ENCODE measurements at places on chromosomes 6 and 20.

- no peak for DNase-seq
Measured at GRCh38 chr20:24450624-24451376, 18.6 kb upstream of the SYNDIG1 start.

DNA sequence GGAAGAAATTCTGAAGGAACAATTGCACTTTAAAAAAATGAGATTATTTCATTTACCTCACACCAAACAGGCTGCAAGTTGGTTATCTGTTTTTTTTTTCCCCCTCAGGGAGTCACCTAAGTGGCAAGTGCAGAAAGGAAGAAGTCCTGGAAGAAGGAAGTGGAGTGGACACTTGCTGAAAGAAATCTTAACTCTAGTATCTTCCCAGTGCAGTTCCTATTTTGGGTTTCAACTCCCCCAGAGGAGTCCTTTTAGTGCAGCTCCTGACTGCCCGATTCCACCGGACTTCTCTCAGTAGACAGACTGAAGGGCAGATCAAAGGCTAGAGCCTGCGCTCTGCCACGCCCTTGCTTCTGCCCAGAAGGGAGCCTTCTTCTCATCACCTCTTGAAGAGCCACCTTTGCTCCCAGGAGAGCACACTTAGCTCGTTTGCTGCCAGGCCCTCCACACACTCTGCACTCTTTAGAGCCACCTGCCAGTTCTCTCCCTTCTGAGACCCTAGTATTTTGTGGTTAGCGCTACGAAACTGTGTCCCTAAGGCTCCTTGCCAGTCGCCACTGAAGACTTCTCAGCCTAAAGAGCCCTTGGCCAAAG is 4.9 kb downstream of the MTCL3 start:
- no peak for DNase-seq

- DNase-seq = no peak
Measured at GRCh38 chr6:157221817-157222175, 101.5 kb downstream of the TMEM242 start.

- DNase-seq = no peak
Measured at GRCh38 chr6:169996378-169997051, 245.1 kb downstream of the ERMARD start.

- DNase-seq = no peak
Measured at GRCh38 chr6:112193535-112194051, 60.8 kb downstream of the LAMA4 start.

DNA sequence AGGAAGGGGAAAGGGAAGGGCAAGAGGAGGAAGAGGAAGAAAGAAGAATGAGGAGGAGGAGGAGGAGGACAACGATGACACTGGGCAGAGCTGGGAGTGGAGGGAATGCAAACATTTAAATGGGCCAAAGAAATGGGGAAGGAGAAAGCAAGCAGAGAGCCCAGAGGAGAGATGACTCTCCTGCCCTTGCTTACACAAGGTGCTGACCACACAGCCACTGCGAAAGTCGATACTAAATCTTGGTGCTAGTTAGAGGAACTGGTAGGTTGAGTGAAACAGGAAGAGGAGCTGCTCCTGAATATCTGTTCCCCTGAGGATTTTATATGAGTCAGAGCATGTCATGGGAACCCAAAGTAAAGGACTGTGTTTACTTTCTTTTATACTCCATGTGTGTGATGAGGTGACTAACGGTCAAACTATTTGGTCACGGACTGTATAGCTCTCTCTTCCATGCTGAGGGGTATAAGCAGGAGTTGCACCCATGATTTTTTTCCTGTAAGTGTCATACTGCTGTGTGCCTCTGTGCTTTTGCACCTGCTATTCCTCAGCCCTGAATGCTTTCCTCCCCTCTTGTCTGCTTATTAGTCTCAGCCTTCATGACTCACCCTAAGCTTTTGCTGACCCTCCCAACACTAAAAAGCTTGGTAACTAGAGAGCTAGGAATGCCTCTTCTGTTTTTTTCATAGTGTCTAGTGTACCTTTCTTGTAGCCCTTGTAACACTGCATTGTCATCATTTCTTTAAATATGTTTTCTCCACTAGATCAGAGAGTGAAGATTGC is 9.5 kb upstream of the PAQR8 start:
- DNase-seq = peak; percentile 99

- no peak for DNase-seq
Measured at GRCh38 chr20:47493963-47494293, 7.8 kb upstream of the NCOA3 start.

DNA sequence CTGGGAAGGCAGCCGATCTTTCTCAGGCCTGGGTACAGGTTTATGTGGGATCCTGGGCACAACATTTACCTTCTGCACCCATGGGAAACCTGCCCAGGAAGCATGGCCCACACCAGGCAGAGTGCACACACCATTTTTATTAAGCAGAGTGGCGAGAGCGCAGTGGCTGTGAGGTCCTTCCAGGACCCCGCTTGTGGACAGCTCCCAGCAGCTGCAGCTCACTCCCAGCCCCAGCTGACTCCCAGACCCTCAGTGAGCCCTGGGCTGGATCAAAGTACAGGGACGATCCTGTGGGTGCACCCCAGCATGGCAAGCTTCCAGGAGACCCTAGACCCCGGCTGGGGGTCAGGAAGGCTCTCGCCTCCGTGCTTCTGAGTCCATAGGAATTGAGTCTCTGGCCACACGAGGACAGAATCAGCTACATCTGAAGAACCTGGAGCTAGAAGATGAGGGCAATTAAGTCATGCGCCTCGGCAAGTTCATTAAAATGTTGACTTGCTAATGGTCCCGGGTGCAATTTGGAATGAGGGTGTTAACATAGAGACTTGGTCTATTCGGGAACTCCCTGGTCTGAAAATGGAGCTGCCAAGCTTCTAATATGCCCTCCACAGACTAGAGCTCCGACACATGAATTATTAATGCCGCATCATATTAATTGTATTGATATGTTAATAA is 65.4 kb upstream of the SLCO4A1 start:
- no peak for DNase-seq

DNA sequence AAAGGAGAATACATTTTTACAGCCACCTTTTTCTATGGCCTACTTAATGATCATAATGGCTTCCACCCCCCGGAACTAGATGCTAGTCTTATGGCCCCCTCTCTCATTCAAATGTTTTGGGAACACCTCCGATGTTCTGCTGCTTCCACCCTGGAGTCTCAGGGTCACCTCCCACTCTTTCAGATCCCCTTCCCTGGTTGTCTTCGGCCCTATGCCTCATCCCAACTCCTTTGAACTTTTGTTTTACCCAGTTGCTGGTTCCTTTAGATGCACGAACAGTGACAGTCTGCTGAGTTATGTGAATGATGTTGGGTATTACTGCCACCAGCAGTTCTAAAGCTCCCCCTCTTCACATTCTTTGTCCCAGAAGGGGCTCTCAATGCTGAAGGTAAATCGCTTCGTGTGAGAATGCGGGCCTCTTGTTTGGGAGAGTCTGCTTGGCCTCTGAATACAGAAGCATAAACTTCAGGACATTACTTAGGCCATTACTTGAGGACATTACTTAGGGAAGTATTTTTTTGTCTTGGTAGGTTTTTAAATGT is 309.1 kb downstream of the SOX4 start:
- DNase-seq = no peak

GRCh38 chr6:87029711-87030314 is 65.1 kb downstream of the CGA start:
- peak; percentile 56 for DNase-seq

GRCh38 chr20:48359692-48360341 is 468.0 kb downstream of the PREX1 start:
- DNase-seq = no peak

DNA sequence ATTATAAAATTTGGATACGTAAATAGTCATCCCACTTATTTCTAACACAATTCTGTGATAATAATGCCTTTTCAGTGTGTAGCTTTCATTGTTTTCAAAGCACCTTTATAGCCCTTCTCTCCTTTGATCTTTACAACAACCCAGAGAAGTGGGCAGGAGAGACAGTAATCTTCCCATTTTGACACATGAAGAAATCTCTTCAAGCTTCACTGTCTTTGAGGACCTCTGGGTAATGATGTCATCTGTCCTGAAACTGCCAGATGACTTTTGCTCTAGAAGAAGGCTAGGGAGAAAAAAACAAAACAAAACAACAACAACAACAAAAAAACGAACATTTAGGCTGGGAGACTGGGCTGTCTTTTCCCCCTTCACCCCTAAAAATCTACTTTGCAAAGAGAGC is 203.0 kb downstream of the KCNQ5 start:
- no peak for DNase-seq

GRCh38 chr6:42484261-42484660 is 32.5 kb upstream of the TRERF1 start:
- DNase-seq = no peak

DNA sequence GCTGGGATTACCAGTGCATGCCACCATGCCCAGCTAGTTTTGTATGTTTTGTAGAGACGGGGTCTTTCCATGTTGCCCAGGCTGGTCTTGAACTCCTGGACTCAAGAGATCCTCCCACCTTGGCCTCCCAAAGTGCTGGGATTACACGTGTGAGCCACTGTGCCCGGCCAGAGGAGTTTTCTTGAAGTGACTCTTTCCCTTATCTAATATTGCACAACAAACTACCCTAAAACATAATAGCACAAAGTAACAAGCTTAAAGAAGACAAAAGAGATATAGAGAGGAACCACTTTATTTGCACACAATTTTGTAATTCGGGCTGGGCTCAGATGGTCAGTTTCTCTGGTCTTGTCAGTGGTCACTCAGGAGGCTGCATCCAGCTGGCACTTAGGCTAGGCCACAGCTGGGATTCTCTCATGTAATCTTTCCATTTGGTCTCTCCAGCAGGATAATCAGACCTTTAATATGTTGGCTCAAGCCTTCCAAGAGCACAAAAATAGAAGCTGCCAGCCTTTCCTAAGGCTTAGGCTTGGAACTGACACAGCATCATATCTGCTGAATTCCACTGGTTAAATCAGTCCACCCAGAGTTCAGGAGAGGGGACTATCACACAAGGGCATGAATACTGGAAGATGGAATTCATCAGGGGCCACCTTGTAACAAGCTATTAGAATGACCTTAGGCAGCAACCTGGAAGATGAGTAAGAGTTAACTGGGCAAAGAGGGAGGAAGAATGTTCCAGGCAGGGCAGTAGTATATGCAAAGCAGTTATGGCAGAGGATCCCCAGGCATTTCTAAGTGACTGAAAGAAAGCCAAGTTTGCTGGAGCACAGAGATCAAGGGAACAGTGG is 56.7 kb upstream of the PNRC1 start:
- peak; percentile 34 for DNase-seq

- peak; percentile 42 for DNase-seq
Measured at GRCh38 chr6:157088841-157089240, 234.5 kb downstream of the TMEM242 start.

DNA sequence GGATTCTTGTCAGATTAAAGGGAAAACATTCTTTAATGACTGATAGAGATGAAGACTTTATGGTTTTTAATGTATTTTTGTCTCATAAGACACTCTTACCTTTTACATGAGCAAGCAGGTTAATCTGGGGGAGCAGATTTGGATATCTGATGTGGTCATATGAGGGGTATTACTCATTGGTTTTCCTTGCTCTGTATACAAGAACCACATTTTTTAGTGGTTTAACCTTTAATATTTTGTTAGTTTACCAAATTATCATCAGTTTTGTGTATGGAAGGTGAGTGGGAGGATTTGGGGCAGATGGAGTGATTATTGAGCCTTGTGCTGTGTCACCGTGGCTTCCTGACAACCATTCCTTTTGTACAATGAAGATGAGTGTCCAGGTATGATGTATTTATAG is 112.9 kb downstream of the FIG4 start:
- no peak for DNase-seq

DNA sequence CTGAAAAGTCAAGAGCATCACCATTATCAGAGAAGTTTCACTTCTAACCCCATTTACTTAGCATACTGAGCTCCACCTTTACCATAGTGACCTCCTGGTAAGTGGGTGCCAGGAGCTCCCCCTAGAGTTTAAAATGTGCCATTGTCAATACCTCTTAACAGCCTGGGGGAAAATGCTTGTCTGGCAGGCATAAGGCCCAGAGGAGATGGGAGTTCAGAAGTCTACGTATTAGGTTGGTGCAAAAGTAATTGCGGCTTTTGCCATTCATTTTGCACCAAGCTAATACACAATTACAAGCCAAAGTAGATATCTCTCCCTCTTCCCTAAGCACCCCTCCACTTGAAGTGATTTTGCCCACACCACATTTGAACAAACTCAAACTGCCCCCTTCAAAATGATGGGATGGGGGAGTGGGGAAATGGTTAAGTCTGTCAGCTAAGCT is 919.0 kb downstream of the KIF16B start:
- DNase-seq = peak; percentile 51

- peak; percentile 18 for DNase-seq
Measured at GRCh38 chr6:119669221-119669620, 319.7 kb upstream of the MAN1A1 start.

GRCh38 chr6:73511796-73512195 is 9.0 kb downstream of the EEF1A1 start:
- no peak for DNase-seq

GRCh38 chr20:56363491-56363890 is 4.7 kb downstream of the FAM210B start:
- DNase-seq = no peak

GRCh38 chr6:40485300-40485699 is 101.9 kb downstream of the LRFN2 start:
- no peak for DNase-seq

DNA sequence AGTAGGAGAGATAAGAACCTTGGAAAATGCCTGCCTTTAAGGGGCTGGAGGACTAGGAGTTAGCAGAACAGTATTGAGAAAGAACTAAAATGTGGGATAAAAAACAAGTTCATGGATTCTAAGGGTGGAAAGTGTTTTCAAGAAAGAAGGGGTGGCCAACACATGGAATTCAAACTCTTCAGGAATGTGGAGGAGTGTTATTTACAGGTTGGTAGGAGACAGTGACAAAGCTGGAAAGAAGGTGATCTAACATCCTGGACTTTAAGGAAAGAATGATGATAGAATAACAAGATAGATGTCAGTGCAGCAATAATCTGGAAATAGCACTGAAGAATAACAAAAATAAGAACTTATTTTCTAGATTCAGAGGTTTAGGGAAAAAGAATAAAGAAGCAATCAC is 54.0 kb upstream of the TNFRSF21 start:
- no peak for DNase-seq

- DNase-seq = peak; percentile 72
Measured at GRCh38 chr6:28807682-28808280, 116.0 kb downstream of the TRIM27 start.

DNA sequence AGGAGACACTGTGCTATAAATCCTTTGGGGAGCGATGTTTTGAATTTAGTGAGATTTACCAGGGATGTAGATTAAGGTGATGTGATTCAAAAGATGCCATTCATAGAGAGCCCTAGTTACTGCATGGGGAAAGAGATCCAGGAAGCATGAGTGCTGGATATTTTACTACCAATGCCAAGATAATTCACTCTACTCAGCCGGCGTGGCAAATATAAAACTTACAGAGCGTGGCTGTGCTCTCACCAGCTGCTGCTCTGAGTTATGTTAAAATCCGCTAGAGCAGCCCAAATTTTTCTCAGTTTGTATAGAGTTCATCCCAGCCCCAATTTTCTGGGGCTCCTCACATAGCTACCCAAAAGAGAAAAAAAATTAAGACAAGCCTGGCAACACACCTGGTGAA is 48.6 kb downstream of the BFSP1 start:
- no peak for DNase-seq

DNA sequence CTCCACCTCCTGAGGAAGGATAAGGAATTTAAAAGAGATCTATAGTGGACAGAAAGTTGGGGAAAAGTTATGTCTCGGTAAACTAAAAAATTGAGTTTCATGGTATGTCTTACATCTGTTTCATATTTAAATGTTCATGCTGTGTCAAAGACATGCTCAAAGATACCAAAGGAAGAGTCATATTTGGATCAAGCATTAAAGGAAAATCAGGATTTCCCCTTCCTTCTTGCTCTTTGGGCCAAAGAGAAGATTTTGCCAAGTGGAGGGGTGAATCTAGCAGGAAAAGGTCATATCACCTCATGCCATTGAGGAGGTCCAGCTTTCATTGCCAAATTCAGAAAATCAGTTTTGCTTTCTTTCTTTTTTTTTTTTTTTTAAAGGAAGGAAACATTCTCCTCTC is 192.4 kb downstream of the OGFRL1 start:
- no peak for DNase-seq

Measured in LHCN-M2 (cell line).